ENCODE measurements at places on chromosomes 13 and 19.

GRCh38 chr13:45799451-45799850, 52.1 kb downstream of the SIAH3 start:
- no peak for DNase-seq

- no peak for DNase-seq
Observed at GRCh38 chr19:40381321-40381720, 8.7 kb downstream of the HIPK4 start.

- peak; percentile 54 for DNase-seq
Observed at GRCh38 chr19:52171321-52172169, at the start of gene ZNF836. ZNF836 (minus strand) TSS chr19:52171621; CDS start chr19:52168072, 3,549 bp downstream.

- DNase-seq: peak; percentile 73
Observed at GRCh38 chr19:43774103-43774939, 6.5 kb downstream of the KCNN4 start.

DNA sequence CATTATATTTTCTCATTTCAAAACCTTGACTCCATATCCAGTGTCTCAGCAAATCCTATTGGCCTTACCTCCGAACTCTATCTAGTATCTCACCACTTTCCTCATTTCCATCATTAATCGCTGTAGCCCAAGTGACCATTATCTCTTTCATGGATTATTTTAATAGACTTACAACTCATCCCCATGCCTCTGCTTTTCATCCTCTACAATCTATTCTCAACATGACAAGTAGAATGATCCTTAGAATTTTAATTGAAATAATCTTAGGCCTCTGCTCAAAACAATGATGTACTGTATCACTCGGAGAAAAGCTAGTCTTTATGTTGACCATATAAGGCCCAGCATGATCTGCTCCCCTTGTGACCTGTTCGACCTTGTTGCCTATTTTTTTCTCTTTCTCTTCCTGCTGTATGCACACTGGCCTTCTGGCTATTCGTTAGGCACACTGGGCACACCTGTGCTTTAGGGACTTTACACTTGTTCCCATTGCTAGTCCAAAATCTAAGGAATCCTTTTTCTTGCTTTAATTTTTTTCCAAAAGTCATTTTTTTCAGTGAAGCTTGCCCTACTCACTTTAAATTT, 21.4 kb downstream of the DNAJC15 start:
- no peak for DNase-seq

DNA sequence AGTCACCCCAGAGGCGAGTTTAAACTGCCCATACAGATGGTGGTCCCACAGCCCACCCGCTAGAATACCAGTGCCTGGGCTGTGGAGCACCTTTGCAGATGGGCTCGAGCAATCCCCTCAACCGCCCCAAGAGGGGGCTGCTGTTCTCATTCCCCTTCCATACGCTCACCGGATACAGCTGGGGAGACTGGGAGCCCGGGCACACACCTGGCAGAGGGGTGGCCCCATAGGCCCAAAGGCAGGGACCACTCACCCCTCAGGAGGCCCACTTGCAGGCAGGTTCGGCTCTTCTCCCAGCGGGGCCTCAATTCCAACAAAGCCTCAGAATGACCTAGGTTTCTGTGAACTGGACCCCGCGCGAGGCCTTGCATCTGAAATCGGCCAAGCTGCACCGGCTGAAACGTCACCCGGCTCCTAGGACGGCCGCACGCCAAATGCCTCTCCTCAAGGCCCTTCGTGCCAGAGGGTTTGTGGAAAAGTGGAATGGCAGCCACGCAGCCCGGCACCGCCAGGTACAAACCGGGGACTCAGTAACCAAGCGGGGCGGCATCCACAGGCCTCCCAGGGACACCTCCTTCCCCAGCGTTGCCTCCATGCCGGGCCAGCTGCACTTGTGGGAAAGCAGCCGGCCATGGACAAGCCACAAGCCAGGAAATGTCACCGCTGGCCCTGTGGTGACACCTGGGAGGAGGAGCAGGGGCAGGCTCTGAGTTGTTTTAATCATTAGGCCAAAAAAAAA, 18.7 kb downstream of the MLLT1 start:
- no peak for DNase-seq

DNA sequence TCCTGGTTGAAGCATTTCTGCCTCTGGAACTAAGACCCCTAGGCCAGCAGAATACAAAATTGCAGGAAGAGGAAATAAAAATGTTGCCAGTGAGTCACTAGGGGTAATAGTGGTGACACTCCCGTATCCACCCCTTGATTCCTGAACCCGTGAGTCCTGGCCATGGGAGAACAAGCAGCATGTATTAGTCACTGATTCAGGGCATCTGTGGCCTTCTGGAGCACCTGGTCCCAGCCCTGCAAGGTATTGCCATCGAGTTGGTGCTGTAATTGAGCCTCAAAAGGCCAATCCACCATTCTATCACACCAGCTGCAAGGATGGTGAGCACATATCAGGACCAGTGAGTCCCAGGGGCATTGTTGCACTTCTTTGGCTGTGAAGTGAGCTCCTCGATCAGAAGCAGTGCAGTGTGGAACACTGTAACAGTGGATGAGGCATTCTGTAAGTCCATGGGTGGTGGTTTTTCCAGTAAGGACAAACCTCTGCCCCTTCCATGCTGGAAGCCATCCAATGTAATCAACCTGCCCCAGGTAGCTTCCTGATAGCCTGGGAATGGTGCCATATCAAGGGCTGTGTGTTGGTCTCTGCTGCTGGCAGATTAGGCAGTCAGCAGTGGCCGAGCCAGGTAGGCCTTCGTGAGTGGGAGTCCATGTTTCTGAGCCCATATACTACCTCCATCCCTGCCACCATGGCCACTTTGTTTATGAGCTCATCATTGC, 39.6 kb downstream of the C1QTNF9 start:
- DNase-seq: no peak

- DNase-seq: peak; percentile 63
Observed at GRCh38 chr13:41402691-41403511, 54.4 kb upstream of the RGCC start.

GRCh38 chr19:18023622-18024251, 15.8 kb downstream of the ARRDC2 start:
- DNase-seq: no peak

DNA sequence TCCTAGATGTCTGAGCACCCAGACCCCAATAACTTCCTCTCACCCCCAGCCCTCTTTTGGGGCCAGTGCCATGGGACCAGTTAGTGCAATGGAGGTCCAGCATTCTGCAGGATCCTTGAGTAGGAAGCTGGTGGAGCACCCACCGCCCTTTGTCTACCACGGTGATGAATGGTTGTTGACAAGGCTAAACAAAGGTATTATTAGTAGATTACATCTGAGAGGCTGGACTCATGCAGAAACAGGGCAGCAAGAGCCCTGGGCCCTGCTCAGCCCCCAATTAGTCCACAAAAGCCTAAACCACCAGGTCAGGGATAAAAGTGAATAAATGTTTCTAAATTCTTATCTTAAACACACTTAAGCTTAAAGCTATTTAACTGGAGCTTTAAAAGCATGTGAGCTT, 196.5 kb upstream of the TSHZ3 start:
- no peak for DNase-seq

DNA sequence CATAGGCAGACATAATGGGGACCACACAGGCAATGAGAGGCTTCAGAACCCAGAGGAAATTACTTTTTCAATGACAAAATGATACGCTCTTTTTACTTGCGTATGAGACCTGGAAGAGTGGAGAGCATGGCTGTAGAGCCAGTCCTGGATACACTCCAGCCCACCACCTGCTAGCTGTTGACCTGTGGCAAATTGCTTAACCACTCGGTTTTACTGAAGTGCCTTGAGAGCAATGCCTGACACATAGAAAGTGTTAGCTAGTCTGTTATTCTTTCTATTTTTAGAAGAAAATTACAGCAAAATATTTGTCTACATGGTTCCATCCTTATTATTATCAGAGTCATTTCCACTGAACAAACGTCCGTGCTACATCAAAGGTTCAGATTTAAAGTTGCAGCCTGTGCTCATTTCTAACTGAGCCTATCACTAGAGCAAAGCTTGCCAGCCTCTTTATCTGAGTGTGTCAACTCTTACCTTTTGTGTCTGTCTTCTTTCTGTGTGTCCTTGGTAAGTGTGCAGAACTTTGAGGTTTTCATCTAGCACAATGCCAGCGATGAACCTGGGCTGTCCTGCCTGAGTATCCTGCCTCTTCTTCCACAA, 9.6 kb upstream of the GPR183 start:
- no peak for DNase-seq

DNA sequence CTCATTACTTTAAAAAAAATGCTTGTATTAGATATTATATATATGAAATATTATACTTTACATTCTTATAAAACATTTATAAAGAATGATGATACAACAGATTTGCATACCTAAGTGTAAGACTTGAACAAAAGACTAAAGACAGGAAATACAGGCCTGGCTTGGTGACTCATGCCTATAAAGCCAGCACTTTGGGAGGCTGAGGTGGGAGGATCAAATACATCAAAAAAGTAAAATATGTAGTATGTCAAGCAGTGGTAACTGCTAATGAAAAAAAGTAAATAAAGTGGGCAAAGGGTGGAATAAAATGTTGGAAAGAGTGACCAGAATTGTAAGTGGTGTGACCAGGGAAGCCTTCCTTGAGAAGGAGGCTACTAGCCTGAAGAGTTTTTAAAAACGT, 133.7 kb downstream of the GGACT start:
- DNase-seq: no peak

- no peak for DNase-seq
Observed at GRCh38 chr13:28166257-28166656, 27.9 kb downstream of the PAN3 start.

- peak; percentile 26 for DNase-seq
Observed at GRCh38 chr13:76667551-76667950, 218.7 kb downstream of the KCTD12 start.

DNA sequence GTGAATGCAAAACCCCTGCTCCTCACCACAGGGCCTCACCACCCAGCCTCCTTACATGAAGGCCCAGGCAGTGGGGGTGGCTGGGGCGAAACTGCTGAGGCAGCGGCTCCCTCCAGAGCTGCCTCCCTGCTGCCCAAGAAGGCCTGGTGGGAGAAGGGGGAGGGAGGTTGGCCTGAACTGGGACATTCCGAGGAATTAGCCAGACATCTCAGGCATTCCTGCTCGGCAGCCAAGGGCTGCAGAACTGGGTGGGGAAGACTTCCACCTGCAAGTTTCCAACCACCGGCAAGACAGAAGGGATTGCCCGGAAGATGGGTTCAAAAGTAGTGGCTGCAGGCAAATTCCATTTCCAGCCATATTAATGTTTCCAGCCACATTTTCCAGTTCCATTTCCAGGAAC, 2.3 kb upstream of the PSPN start:
- DNase-seq: no peak

DNA sequence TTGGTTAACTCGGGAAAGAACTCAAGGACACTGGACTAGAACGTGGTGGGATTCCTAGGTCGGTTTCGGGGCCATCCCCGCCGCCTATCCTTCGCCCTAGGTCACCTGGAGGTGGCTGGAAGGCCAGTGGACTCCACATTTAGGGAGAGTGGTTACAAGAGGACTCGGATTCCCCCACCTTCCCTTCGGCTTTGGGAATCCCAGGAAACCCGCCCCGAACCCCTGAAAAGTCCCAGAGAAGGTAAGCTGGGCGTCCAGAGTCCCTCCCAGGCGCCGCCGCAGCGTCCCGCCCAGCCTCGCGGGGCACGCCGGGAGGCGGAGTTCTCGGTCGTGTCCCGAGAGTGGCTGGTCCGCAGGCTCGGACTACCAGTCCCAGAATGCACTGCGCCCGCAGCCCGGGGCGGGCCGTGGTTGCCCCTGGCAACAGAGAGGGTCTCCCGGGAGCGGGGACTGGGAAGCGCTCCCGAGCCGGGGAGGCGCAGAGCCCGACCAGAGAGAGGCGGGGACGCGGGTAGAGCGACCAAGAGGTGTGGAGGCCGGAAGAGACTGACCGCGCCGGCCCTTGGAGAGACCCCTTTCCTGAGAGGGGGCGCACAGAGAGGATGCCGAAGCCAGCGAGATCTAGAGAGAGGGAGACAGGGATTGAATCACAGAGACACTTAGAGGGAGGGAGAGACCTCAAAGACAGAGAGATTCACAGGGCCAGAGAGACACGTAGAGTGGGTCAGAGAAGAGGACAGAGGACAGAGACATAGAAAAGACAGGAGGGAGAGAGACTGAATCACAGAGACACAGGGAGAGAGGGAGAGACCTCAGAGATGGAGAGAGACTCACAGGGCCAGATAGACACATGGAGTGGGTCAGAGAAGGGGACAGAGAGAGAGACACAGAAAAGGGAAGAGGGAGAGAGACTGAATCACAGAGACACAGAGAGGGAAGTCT, 2.6 kb upstream of the PRKCG start:
- peak; percentile 90 for DNase-seq

GRCh38 chr13:37602733-37603381, 4.3 kb upstream of the POSTN start:
- no peak for DNase-seq

DNA sequence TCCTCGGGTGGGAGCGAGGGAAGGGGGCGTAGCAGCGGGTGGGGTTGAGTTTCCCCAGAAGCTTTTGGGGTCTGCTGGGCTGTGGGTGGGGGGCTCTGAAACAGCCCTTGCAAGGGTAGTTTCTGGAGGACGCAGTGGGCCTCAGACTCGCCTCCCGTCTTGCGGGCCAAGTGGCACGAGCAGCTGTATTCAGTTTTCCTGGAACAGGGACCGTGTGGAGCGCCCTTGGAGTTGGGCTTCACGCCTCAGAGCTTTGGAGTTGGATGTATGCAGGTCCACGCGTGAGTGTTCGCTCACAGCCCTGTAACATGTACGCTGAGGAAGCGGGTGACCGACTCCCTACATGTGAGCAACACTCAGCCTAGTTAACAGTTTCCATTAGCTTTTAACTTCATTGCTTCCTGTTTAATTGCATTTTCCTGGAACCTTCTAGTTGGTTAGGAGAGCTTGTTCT, 603 bp downstream of the TM9SF2 start:
- DNase-seq: no peak

DNA sequence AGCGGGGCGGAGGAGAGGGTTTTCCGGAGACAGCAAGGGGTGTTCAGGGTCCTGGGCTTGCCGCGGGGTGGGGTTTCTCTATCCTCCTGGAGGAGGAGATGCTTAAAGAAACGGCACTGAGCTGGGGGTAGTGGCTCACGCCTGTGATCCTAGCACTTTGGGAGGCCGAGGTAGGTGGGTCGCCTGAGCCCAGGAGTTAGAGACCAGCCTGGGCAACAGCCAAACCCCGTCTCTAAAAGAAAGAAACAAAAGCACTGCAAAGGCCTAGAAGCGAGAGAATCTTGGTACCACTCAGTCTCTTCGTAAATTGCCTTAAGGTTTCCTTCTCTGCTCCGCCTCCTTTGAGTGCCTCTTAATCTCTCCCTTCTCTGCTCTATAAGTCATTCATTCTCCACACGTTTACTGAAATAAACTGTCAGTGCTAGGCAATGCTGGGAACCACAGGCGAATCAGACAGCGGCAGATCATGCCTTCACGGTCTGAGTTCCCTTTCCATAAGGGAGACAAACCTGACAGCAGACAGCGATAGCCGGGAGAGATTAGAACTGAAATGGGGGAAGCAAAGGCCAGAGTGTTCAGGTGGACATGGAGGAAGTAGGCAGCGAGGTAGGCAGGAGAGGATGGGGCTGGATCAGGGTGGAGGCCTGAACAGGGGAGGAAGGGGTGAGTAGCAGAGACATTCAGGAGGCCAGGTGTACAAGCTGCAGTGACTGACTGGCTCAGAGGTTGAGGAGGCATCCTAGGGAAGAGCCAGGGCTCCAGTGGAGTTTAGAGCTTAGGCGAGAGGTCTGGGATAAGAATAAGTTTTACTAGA, 580 bp downstream of the EIF3K start:
- DNase-seq: no peak
